ENCODE measurements at places on chromosomes 3 and 15.
A peak's percentile ranks its signal among the peaks of the same experiment; 100 is the strongest.

GRCh38 chr3:29912600-29913288 is 631.9 kb downstream of the RBMS3 start:
- DNase-seq, result no peak

DNA sequence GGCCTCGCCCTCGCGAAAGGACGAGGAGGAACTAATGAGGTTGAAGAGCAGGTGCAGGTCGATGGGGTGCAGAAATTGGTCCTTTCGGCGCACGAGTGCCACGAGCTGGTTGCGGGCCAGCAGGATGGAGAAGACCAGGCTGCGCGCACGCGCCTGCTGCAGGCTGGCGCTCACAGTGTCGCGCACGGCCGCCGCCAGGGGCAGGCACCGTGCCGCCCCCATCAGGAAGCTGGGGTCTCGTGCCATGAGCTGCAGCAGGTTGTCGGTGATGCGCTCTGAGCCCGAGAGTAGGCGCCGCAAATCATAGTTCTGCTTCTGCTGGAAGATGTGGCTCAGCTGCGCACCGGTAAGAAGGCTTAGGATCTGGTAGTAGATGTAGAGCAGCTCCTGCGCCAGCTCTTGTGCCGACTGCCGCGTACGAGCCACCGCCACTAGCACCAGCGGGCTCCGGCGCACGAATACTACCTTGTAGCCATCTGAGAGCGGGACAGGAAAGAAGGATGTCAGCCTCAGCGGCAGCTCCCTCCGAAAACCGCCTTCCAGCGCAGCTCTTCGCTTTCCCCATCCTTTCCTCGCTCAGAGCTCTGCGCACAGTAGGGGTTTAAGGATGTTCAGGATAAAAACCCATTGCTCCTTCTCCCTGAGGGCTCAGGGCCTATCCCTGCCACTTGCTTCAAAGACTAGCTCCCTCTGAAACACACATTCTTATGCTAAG is 6.9 kb upstream of the MST1R start:
- no peak for DNase-seq

- no peak for DNase-seq
Observed at GRCh38 chr3:60076331-60076730, 1026.5 kb upstream of the CFAP20DC start.

DNA sequence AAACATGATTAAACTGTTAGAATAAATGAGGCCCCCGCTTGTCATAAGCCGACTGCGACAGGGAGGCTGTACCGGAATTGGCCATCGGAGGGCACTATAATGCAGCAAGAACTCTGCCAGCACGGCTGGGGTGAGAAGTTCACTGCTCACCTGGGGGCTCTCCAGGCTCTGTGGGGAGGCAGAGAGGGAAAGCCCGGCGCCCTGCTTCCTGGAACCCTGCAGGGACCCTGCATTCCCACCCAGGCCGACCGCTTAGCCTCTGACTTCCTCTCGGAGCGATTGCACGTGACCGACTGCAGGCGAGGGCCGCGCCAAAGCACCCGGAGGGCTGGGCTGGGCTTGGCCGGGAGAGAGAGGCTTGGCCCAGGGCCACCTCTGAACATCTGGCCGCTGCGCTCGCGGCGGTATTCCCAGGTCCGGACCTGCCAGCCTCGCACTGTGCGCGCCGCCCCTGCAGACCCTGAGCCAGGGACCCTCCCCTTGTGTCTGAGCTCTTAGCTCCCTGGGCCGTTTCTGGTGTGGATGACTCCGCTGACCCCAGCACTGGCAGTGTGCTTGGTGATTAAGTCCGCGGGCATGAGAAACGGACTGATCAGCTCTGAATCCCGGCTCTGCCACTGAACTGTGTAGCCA is 26.2 kb downstream of the DRD3 start:
- peak; percentile 69 for DNase-seq

DNA sequence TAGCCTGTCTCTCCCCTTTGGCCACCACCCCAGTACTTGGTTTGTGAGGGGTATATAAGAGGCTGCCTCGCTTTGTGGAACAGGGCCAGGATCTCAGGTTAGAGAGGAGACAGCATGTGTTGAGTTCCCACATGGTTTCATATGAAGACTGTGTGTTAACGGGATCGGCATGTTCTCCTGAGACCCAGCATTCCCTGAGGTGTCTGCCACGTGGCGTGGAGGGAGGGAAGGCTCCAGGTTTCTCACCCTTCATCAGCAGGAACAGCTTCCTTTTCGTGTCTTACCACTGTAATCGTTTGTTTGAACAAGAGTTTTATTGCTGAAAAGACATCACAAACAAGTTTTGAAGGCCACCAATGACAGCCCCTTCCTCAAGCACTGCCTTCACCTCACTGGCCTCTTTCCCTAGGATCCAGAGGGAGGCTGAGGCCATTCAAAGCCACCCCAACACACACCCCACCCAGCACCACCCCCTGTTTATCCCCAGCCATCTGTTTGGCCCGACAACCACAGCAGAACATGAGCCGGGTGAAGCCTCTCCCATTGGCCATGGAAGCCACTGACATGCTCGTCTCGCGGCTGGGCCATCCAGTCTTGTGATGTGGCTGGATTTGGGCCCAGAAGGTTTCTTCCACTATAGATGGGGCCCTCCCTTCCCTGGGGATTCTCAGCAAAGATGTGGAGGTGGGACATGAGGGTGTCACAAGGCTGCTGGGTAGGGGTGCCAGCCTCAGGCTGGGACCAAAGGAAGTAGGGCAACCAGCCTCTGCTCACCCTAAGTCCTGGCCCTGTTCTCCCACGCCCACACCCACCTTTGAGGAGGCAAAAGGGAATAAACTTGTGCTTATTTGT is 10.0 kb downstream of the BHLHE40 start:
- no peak for DNase-seq

GRCh38 chr3:172538368-172539151 is 15.3 kb upstream of the TNFSF10 start:
- no peak for DNase-seq

DNA sequence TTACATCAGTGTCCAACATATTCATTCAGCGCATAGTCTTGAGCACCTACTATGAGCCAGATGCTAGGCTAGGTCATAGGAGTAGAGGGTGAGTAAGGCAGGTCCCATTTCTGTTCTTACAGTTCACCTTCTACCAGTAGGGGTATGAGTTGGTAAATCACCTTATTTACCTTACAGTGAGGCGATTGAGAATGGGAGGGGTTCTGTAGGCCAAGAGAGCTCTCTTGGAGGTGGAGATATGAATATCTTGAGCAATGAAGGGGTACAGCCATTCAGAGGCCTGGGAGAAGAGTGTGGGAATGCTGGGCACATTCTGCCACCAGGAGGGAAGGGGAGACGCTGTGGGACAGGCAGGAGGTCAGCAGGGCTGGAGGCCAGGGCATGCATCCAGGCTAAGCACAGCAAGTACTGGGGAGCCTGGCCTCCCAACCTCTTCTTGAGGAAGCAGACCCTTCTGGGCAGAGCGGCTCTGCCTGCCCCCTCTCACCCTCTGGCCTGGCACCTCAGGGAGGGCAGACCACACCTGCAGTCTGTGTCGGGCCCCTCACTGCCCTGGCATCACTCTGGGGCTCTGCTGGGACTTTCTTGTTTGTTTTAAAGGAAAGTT is 123.4 kb downstream of the EEFSEC start:
- DNase-seq, result no peak

GRCh38 chr3:17227472-17227871 is 342.7 kb downstream of the PLCL2 start:
- no peak for DNase-seq

GRCh38 chr3:111299192-111299615 is 227.6 kb downstream of the NECTIN3 start:
- peak; percentile 73 for DNase-seq

GRCh38 chr3:73144828-73145227 is 83.4 kb downstream of the EBLN2 start:
- DNase-seq, result no peak

Measured in fibroblast of skin of scalp (primary cell).